Vagina (tissue), 2 donors: ENCODE measurements at places on chromosomes 5 and 9.

DNA sequence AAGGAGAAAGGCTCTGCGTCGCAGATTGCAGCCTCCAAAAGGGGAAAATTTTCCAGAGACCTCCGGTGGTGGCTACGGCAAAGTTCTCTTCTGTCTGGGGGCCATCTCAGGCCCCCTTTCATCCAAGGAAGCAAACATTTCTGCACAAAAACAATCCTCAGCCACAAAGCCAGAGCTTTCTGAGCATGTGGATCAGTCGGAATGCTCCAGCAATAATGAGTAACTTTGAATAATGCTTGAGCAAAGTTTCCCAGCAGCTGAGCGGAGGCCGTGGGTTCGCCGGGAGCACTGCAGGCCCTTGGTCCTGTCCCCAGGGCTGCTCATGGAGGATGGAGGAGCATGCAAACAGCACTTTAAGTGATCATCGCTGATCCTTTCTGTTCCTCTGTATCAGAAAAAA lies 60.2 kb upstream of the UNC5A start:
- DNase-seq = peak; percentile 25

GRCh38 chr5:151598984-151599383 lies 7.9 kb upstream of the FAT2 start:
- no peak for DNase-seq

- no peak for DNase-seq
These were observed 399.7 kb downstream of the TLE1 start for GRCh38 chr9:81289622-81290021.

GRCh38 chr5:122172207-122172606 lies 42.9 kb downstream of the ZNF474 start:
- no peak for DNase-seq

- DNase-seq = no peak
These were observed 1146.9 kb downstream of the EFNA5 start for GRCh38 chr5:106523852-106524251.

DNA sequence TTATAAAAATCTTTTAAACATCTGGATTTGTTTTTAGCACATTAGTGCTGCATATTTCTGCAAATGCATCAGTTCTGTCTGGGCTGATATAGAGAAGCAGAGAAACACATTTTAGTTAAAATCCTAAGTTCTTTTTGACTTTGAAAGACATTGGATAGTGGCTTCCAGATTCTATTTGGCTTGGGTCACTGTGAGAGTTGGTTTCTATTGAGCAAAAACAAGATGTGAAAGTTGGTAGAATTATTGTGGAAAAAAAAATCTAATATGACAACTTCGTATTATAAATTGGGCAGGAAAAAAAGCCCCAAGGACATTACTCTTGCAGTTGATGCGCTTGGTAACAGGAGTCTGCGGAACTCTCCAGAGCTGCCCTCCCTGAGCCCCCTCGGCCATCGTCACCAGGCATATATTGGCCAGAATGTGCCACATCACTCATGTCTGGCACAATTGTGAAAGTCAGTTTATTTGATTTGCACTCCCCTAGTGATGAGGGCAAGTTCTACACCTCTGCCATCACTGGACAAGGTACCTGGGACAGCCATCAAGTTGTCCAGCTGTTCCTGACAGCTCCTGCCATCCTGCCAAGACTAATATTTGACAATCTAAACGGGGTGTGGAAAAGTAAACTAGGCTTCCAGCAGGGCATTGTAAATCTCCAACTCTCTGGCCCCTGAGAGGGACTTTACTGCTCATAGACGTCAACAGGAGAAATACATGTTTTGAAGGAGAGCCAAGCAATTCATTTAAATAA lies 334.5 kb downstream of the TENT4A start:
- DNase-seq = no peak

GRCh38 chr5:1017691-1018455 lies 9.3 kb downstream of the NKD2 start:
- no peak for DNase-seq

DNA sequence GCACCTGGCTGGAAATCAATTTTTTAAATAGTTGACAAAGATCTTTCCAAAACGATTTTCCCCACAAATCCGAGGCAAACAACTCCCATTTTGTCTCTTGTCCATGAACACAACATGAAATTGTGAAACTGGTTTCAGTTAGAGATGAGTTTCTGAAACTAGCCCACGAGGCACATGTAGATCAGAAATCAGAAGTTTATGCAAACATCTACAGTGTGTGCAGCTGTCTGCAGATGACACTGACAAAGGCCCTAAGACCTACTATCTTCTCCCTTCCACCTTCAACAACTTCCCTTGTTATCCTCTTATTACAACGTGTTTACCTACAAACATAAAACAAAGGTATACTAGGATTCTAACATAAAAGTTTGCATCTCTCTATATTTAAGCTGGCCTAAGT lies 183.3 kb downstream of the DIRAS2 start:
- DNase-seq = no peak

- no peak for DNase-seq
These were observed 3.9 kb downstream of the NIPAL4 start for GRCh38 chr5:157463621-157464518.

DNA sequence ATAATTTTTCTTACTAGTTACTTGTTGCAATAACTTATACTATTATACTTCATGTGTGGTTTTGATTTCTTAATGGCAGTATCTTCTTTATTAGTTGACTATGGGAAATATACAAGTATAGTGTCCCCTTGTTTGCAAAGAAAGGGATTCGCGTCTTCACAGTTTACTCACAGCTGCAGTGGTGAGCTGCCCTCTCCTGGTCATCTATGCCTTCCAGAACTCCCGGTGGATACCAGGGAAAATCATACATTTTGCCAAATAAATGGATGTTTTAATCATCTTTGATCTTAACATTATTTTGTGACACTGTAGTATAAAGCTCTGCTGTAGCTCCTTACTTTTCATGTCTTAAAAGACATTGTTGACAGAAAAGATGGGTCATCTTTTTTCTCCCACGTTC lies 142.0 kb downstream of the ZCCHC7 start:
- no peak for DNase-seq

GRCh38 chr9:19404283-19405075 lies 4.3 kb upstream of the ACER2 start:
- DNase-seq = no peak

DNA sequence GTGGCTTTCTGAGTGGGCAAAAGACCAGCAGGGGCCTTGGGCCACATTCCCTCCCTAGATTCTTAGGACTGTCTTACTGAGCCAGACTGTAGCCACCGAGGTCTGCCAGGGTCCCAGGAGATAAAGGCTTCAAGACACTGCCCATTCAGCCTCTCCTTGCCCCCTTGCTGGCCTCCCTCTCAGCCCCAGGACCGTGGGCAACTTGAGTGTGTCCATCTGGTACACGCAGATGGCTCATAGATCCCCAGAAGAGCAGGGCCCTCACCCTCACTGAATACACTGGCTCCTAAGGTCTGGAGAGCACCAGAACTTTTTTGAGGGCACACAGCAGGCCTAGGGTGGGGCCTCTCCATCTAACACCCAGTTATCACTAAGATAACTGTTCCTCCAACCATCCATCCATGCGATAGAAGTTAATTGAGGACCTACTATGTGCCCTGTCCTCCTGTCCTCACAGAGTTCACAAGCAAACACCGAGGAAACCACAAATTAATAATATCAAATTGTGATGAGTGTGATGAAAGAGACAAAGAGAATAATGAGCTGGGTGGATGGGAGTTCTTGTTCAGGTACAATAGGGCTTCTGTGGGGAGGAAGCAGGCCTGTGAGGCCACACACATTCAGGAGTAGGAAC lies 4.9 kb upstream of the PDGFRB start:
- DNase-seq = no peak

GRCh38 chr9:34256987-34257585 lies 72.0 kb downstream of the KIF24 start:
- DNase-seq = no peak

- peak; percentile 70 for DNase-seq
These were observed 56.2 kb downstream of the UBE2QL1 start for GRCh38 chr5:6504677-6505415.

- DNase-seq = no peak
These were observed 63.5 kb downstream of the GADD45G start for GRCh38 chr9:89668216-89668865.

- DNase-seq = no peak
These were observed 17.3 kb downstream of the ADRB2 start for GRCh38 chr5:148843510-148844318.

GRCh38 chr5:138666226-138666742 lies 86.9 kb upstream of the CTNNA1 start:
- DNase-seq = no peak

DNA sequence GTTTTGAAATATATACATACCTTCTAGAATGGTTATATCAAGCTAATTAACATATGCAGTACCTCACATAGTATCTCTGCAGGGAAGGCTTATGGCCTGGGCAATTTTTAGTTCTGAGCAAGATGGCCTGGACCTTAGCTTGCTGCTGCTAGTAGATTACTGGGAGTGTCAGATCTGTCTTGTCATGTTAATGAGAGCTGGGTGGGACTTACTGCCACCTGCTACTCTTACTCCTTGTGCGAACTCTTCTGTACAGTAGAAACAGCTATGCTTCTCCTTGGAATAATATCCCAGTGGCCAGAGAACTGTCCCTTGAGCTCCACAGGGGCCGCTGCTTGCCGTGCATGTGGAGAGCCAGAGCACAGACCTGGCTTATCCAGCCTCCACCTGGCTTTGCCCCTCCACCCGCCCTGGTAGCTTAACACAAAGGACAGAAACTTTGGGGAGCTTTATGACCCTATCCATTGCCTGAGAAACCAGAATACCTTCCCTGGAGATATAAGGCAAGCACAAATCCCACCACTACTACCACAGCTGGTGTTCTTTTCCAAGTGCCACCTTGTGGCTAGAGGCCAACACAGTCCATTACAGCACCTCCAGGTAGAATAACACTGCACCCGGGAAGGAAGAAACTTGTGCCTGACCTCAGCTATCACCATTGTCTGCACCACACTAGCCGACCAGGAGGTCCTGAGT lies 74.4 kb upstream of the RUSC2 start:
- no peak for DNase-seq
